ENCODE measurements at places on chromosomes 5 and 9.

DNA sequence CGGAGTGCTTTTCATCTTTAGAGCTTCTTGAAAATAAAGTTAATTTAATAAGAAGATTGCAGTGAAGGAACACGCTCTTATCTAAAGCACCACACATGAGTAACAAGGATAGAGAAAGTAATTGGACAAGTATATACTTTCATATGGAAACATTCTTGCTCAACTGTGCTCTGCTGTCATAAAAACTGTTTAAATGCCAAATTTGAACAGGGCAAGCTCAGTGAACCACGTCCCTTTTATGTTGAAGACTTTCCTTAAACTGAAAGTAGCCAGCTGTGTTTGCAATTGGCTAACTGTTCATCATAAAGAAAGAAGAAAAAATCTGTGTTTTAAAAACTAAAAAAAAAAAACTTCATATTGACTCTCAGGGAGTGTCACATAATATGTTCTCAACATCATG lies 1610.7 kb upstream of the C9orf72 start:
- DNase-seq, result no peak

- DNase-seq, result no peak
Measured at GRCh38 chr9:91328186-91328585, 33.5 kb downstream of the AUH start.

GRCh38 chr5:73591102-73591695 lies 25.7 kb downstream of the UTP15 start:
- peak; percentile 89 for DNase-seq

DNA sequence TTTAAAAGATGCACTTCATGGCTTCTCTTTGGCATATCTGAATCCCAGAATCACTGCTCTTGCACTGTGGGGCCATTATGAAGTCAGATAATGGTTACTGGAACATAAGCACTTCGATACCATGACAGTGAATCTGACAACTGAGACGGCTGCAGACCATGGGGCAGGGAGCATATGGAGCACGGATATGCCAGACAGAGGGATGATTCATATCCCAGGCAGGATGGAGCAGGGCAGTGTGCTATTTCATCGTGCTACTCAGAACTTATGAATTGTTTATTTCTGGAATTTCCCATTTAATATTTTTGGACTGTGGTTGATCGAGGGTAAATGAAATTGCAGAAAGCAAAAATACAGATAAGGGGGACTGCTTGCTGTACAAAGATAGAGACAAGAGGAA lies 145.0 kb downstream of the EGFLAM start:
- DNase-seq, result no peak

DNA sequence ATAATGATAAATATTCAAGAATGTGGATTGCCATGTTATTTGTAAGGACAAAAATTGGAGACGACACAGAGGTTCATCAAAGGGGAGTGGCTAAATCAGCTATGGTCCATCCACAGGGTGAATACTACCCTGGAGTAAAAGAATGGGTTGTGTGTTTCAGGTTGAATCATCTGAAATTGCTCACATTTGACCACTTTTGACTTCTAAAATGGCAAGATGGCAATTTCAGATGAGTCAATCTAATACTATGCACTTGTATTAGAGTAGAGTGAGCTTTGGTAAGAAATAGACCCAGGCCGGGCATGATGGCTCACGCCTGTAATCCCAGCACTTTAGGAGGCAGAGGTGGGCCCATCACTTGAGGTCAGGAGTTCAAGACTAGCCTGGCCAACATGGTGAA lies 131.8 kb downstream of the GAPVD1 start:
- no peak for DNase-seq

DNA sequence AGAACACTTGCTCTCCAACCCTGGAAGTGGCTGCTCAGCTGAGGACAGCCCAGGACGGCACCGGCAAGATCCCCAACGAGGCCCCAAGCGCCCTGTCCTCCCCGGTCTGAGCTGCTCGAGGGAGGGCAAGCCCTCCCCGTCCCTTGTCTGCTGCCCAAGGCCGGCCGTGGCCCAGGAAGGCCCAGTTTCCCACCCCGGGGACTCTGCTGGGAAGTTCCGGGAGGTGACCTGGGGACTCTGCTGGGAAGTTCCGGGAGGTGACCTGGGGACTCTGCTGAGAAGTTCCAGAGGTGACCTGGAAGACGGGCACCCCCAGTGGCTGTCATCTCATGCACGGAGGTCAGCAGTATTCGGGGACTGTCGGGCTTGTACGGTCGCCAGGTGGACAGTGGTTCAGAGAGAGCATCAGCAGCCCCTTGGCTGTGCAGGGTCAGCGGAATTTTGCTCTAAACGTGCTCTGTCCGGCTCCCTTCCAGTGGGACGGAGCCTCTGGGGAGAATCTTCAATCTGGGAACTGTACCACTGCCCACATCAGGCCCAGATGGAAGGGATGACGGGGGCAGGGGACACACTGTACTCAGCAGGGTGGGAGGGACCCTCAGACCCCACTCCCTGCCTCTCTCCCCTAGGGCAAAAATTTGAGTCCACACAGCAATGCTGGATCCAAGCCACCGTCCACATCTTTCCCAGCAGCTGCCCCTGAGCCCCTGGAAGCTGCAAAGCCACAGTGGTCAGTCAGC lies 7.2 kb downstream of the NACC2 start:
- no peak for DNase-seq

DNA sequence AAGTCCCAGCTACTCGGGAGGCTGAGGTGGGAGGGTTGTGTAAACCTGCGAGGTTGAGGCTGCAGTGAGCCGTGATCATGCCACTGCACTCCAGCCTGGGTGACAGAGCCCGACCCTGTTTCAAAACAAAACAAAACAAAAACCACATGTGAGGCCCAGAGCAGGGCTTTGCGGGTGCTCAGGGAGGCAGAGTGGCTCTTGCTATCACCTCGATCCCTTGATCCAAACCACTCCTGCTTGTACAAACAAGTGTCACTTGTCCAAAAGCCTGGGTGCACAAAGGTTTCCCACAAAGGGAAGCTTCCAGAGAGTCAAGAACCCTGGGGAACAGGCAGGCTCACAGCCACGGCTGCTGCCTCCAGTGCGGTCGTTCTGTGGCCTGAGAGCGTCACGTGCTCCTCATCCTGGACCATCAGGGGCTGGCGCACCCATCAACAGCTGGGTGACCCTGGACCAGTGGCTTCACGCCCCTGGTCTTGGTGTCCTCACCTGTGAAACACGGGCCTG lies 162.7 kb downstream of the C9orf50 start:
- peak; percentile 52 for DNase-seq

- no peak for DNase-seq
Measured at GRCh38 chr5:93358176-93358575, 222.8 kb downstream of the NR2F1-AS1 start.

DNA sequence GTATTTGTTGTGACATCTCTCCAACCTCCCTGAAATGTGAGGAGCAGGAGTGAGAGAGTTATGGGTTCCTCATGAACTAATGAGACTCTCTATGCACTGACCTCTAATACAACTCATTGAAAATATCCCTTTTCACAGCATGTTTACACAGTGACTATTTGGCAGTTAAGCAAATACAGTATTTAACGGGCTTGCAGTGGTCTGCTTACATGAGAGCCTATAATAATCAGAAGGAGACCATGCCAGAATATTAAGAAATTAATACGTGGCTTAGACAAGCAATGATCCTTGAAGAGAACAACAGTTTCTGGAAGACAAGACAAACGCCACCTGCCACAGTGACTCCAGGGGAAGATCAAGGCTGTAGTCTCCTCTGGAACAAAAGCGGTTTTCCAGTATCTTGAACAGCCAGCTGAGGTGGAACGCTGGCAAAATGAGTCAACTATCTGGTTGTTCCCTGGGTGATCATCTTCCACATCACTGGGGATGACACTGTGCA lies 424.5 kb downstream of the DMAC1 start:
- DNase-seq, result no peak

DNA sequence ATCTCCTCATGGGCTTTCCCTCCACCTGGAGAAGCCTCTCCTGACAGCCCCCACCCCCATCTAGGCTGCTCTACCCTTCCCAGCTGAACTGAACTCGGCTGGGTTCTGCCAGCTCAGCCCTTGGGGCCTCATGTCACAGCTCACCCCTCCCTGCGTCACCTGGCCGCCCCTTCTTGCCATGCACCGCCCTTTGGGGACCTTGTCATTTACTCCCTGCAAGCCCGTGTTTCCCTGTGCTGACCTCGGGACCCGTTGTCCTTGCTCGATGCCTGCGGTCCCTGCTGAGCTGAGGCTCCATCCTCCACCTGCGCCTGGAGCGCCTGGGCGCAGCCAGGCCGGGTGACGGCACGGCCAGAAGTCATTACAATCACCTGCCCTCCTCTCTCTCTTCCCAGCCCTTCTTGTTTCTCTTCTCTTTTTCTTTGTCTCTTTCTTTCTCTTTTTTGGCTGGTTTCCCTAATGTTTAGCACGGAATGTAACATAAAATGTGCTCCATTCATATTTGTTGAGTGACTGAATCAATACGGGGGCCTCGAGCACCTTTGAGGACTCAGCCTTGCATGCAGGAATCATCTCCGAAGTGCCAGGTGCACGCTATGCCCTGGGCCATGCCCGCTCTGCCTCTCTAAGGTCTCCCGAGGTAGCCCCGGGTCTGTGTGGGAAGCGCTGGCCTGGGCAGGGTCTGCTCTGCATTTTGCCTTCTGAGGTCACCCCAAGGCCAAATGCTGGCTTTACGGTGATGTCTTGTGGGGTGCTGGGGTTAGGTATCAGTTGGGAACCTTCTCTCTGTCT lies 48.1 kb upstream of the COL5A1 start:
- no peak for DNase-seq

DNA sequence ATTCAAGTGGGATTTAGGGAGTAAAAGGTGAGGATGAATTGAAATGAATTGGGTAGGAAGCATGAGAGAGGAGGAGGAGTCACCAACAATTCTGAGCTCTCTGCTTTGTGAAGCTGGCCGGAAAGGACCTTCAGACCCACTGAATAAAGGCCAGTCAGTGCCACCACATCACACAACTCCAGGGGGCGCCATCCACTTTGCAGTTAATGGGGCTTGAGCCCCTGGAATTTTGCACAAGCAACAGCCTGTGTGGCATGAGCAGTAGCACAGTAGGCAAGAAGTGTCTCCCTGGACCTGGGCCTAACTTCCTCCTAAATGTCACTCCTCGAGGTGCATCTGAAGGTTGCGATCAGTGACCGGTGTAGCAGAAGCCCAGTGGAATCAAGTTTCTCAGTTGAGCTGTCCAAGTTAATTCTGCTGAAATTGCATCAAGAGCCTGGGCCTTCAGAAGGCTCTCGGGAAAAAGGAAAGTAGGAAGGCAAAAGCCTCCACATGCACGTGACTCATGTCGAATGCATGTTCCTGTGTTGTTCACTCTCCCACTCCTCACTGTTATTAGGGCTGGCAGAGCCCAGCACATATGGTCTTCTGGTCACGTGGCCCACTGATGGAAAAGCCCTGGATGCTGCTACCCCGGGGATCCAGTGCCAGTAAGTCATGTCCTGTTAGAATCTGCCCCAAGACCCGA lies 27.8 kb upstream of the GLIS3 start:
- DNase-seq, result no peak

DNA sequence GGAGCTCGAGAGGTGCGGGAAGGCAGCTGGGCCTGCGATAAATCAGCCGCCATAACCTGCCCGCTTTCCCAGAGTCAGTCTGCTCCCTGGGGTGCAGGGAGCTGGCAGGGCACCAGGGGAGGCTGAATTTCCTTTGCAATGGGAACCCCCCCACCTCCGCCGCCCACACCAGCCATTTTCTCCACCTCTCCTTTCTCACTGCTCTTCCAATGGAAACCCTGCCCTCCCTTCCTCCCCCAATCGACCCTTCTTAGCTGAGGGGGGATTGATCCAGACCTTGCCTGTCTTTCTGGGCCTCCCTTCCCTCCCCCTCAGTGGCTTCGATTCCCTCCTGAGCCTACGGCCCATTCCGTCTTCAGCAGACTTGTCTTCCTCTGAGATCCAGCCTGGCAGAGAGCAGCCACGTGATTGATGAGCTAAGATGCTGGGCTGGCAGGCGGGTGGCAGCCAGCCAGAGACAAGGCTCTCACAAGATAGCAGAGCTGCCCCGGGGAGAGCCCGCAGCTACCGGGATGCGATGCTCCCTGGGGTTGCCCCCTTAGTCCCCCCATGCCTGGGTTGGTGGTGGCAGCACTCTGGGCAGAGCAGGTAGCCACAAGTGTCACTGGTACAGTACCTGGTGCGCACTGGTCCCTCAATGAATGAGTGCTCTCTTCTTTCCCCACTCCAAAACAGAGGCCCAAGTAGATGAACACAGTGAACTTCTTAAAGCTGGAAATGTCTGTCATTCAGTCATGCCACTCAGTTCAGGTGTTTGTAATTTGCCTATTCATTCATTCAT lies 53.7 kb upstream of the FABP6 start:
- peak; percentile 50 for DNase-seq

DNA sequence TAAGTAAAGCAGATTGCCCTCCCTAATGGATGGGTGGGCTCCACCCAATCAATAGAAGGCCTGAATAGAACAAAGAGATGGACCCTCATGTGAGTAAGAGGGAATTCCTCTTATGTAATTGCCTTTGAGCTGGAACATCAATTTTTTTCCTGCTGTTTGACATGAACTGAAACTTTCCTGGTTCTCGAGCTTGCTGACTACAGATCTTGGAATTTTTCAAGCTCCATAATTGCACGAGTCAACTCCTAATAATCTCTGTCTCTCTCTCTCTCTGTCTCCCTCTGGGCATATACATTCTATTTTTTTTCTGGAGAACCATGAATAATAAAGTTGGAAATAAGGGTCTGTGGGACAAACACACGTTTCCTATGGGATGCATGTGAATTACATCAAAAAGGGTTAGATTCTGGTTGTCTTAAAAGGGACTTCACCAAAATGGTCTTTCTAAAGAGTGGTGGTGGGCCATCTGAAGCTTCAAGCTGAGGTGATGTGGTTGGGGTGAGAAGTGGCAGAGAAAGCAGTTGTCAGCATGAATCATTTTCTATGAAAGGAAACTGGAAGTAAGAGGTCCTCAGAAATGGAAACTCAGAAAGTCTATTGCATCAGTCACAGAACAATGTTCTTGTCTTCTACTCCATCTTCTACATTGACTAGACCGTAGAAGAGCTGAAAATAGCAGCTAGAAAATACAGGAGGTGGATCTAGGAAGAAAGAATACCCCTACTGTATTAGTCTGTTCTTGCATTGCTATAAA lies 47.0 kb upstream of the HOMER1 start:
- no peak for DNase-seq

DNA sequence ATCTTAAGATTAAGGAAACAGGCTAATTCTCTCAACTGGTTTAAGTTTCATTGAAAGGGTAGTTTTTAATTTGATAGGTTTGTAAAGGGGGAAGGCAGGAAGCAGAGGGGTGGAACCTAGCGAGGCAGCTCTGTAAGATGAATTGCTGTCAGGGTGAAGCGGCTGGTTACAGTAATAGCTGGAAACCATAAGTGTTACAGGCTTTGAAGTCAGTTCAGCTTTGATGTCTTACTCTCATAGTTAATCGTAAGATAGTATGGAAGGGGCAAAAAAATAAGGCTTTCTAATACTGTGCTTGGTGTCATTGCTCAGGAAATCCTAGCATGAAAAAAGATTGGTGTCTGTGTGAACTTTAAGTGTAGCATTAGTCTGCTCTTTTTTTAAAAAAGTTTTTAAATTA lies 20.3 kb downstream of the POU5F2 start:
- peak; percentile 5 for DNase-seq

DNA sequence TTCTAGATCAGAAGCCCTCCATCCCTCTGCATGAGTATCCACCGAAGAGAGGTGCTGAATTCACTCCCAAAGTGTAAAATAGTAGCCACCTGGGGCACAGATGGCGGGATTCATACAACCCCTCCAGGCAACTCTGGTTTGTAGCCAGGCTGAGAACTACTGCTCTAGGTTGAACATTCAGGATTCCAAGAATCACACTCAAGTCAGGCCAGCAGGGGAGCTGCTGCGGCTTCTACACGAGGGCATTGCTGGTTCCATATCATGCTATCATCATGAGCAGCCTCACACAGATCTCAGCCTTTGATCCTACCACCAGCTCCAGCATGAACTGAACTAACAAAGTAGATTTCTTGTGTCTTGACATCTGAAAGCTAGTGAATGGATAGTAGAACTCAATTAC lies 367.9 kb downstream of the DIRAS2 start:
- DNase-seq, result no peak

Measured in hematopoietic multipotent progenitor cell treated with erythropoietin and hydrocortisone succinate and interleukin-3 and kit ligand, for 4 days (in vitro differentiated cells).